DMS79 (cell line): ENCODE measurements at places on chromosomes 6 and 20.

GRCh38 chr6:3014675-3015066 lies 15.0 kb downstream of the NQO2 start:
- DNase-seq, result no peak

GRCh38 chr6:135323979-135324378 lies 142.9 kb downstream of the MYB start:
- no peak for DNase-seq

DNA sequence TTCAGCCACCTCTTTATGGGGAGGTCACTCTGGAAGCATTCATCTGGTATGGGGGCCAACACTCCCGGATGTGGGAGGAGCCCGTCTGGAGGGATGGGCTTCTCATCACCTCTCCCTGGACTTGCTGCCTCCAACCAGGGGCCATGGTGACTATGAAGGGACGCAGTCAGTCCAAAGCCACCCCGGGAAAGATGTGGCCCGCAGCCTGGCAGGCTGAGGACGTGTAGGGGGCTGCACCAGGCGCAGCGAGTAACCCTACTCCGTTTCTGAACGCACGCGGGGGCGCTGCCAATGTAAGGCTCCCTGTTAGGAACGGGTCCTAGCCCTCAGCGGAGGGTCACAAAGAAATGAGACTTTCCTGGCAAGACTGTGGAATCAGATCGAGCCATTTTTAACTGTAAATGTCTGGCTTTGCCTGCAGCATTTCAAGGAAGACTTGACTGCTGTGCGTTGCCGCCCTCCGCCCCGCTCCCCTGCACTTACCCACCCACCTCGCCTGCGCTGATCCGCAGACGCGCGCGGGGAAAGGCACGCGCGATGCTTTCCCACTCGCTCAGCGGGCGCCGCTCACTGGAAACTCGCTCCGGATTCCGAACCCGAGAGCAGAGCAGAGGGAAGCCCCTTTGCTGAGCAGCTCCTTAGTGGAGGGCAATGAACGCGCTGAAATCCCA lies 55.1 kb downstream of the IL20RA start:
- no peak for DNase-seq

DNA sequence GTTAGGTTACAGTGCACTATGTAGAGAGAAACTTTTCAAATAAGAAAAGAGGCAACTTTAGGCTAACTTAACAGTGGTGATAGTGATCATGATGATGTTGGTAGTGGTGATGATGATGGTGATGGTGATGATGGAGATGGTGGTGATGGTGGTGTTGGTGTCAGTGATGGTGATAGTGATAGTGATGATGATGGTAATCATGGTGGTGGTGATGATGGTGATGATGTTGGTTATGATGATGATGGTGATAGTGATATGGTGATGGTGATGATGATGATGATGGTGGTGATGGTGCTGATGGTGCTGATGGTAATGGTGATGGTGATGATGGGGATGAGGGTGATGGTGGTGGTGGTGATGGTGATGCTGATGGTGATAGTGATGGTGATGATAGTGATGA lies 107.4 kb downstream of the DLL1 start:
- no peak for DNase-seq

- DNase-seq, result no peak
Observed at GRCh38 chr20:41081276-41081814, 52.7 kb downstream of the TOP1 start.

GRCh38 chr6:65436281-65436680 lies 270.7 kb downstream of the EYS start:
- DNase-seq, result no peak

DNA sequence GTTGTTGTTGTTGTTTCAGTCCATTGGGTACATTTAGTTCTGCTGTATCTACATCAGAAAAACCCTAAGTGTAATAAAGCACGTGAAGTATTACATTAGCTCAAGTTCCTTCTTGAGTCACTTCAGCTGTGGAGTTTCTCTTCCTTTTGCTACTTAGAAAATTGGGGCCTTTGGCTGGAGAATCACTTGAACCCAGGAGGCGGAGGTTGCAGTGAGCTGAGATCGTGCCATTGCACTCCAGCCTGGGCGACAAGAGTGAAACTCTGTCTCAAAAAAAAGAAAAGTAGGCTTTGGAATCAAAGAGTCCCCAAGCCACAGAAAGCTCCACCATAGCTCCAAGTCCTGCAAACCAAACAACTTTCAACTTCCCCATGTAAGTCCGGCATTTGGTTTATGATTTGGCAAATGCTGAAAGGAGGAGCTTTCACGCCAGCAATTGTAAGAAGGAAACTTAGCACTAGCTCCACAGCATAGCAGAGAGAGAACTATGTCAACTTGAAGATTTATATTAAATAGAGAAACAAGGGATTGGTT lies 56.5 kb upstream of the RNF144B start:
- no peak for DNase-seq

DNA sequence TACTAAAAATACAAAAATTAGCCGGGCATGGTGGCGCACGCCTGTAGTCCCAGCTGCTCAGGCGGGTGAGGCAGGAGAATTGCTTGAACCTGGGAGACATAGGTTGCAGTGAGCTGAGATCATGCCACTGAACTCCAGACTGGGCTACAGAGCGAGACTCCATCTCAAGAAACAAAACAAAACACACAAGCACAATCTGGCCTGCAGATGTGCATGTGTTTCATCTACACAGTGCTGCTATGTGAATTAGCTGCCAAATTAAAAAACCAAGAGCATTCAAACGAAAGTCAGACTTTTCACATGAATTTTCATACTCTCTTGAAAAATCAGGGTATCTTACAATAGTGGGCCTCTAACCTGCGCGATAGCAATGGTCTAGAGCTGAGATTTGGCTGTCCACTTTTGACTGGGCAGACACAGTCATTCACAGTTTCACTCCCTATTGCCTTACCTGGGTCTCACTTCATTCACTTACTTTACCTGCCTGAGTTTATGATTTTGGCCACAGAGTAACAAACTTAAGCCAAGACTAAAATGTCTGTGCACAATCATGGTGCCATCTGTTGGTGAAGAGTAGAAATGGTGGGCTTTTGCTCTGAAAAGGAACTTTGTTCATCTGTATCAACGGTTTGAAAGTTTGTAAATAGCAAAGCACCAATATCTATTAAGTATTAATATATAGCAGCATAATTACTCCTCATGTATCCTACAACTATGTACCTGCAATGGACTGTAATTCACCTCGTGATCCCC lies 138.5 kb upstream of the UST start:
- no peak for DNase-seq

- DNase-seq, result no peak
Observed at GRCh38 chr6:30839671-30840070, 44.6 kb upstream of the DDR1 start.

GRCh38 chr6:139757784-139758183 lies 383.3 kb upstream of the CITED2 start:
- no peak for DNase-seq

- no peak for DNase-seq
Observed at GRCh38 chr6:139706912-139707311, 332.5 kb upstream of the CITED2 start.

- no peak for DNase-seq
Observed at GRCh38 chr20:24646321-24646720, 176.9 kb downstream of the SYNDIG1 start.

GRCh38 chr6:31081872-31082271 lies 30.5 kb downstream of the C6orf15 start:
- DNase-seq, result no peak

DNA sequence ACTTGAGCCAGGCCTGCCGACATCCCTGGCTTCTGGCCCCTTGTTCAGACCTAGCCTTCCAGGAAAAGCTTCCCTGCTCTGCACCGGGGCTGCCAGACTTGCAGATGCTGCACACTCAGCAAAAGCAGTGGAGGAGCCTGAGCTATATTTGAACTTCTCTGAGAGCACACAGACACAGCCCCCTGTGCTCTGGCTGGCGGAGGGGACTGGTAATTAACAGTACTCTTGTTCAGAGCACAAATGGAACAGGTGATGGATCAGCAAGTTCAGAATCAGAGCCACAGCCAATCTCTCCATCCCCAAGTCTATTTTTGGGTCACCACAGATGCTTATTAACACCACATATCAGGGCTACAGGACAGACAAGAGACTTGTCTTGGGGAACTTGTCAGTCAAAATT lies 27.6 kb upstream of the RIMS4 start:
- DNase-seq, result no peak

DNA sequence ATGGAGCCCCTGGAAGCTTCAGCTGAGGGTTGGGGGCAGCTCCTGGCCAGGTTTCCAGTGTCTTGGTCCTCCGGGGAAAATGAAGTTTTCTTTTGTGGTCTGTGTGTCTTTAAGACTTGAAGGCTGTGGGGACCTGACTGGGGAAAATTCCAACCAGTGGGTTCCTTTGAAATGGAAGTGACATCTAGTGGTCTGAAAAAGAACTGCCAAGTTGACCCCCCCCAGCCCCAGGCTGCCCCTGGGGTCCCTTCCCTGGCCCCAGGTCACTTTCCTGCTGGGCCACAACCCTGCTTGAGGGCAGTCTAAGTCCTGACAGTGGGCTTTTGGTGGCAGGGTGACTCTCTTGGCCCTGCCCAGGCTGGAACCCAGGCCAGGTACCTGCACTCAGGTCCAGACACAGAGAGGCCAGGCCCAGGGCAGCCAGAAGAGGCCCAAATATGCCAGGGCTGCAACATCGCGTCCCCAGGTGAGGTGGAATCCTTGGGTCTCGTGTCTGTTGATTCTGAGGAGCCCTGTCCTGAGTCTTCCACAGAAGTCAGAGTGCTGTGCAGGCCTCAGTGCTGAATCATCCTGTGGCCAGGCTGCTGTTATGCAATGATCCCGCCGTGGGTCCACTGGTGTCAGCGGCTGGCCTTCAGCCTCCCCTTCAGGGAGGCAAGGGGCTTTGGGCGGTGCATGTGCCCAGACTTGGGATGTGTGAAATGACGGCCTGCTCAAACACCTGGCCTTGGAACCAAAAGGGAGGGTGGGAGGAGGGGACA lies 68.4 kb downstream of the VEGFA start:
- DNase-seq, result no peak
